Hippocampal formation (tissue), 2 donors: ENCODE measurements at places on chromosomes 3 and 15.

GRCh38 chr3:54424292-54424691 is 301.9 kb downstream of the CACNA2D3 start:
- no peak for DNase-seq

GRCh38 chr3:115399750-115400149 is 223.6 kb upstream of the GAP43 start:
- DNase-seq, result no peak

GRCh38 chr3:196868297-196868661 is 559 bp downstream of the SENP5 start:
- peak; percentile 8 for DNase-seq

- peak; percentile 61 for DNase-seq
Measured at GRCh38 chr15:45458746-45459403, 63.7 kb downstream of the SLC30A4 start.

GRCh38 chr3:65828706-65829105 is 210.0 kb downstream of the MAGI1 start:
- DNase-seq, result no peak

- no peak for DNase-seq
Measured at GRCh38 chr3:43071313-43071893, 34.5 kb downstream of the POMGNT2 start.

GRCh38 chr15:99052205-99052604 is 44.6 kb upstream of the PGPEP1L start:
- no peak for DNase-seq

GRCh38 chr15:42078903-42079302 is 15.5 kb downstream of the PLA2G4D start:
- DNase-seq, result no peak

- no peak for DNase-seq
Measured at GRCh38 chr15:36905908-36906307, 194.4 kb downstream of the MEIS2 start.

GRCh38 chr15:71807125-71807629 is 3.2 kb upstream of the NR2E3 start:
- no peak for DNase-seq

DNA sequence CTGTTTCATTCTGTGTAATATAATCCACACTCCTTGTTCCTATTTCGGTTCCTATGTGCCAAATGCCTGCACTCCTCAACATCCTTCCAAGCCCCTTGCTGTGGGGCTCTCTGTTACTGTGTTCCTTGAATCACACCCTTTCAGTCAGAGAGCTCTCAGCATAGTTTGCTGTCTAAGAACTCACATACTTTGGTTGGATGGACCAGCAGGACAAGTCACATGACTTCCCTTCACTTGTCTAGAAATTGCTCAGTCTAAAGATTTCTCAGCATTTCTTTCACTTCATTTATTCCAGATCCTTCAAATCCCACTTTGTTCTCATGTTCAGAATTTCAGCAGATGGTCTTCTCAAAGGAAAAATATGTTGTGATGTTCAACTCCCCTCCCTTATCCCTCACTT is 203.5 kb upstream of the PFN2 start:
- DNase-seq, result no peak

- no peak for DNase-seq
Measured at GRCh38 chr3:134018850-134019249, 10.9 kb downstream of the SLCO2A1 start.

GRCh38 chr3:24929521-24929920 is 434.9 kb upstream of the THRB start:
- no peak for DNase-seq

DNA sequence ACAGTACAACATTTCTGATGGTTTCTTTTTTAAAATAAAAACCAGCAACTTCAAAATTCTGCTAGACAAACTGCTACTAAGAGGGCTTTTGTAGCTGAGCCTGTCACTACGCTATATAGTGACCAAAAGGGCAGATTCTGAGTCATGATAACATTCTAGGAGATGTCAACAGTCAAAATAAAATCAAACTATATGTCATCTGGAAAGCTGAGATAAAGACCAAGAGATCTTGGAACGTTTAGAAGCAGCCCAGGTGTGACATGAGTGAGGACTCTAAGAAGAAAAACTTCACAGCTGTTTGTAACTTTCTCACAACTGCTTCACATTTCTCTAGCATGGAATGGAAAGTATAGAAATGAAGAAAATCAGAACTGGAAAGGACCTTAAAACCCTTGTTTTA is 84.6 kb downstream of the FILIP1L start:
- no peak for DNase-seq

GRCh38 chr3:71618538-71618937 is 35.0 kb upstream of the FOXP1 start:
- no peak for DNase-seq

- no peak for DNase-seq
Measured at GRCh38 chr3:40366203-40367162, 20.5 kb upstream of the ENTPD3 start.

GRCh38 chr3:9146367-9147071 is 102.9 kb downstream of the SRGAP3 start:
- no peak for DNase-seq

- no peak for DNase-seq
Measured at GRCh38 chr3:147514366-147515160, 105.4 kb downstream of the ZIC1 start.

GRCh38 chr15:76341366-76342057 is 4.9 kb downstream of the ISL2 start:
- no peak for DNase-seq

- no peak for DNase-seq
Measured at GRCh38 chr15:66633041-66633937, 67.5 kb upstream of the LCTL start.

DNA sequence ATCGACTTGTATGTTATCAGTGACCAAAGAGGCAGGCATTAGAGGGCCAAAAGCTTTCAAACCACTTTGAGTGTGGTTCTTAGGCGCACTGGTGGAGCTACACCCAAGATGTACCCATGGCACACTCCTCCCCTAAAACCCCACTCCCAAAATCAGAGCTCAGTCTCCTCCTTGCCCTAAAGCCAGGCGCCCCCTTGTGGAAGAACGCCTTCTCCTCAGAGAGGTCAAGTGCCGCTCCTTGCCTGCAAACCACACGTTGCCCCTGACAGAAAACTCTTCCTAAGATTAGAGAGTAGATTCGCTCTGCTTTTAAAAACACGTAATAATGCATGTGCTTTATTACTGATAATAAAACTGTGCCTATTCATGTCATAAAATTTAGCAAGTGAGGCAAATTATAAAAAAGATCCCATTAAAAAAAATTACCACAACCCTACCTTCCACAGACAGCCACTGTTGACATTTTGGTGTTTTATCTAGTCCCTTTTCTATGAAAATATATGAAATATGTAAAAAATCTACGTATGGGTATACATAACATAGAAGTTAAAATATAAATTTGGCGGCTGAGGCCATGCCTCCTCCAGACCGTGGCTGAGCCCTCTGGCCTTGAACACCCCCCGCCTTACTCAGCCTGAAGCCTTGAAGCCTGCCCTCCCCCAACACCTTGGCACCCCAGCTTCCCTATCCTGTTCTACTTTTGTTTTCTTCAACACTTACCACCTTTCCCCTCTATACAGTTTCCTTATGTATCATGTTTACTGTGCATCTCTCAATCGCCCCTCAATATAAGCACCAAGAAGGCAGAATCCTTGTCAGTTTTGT is 33.5 kb downstream of the BCL2L10 start:
- peak; percentile 17 for DNase-seq

- DNase-seq, result no peak
Measured at GRCh38 chr15:99719096-99719541, 14.1 kb downstream of the LYSMD4 start.

GRCh38 chr3:187740421-187741399 is 4.6 kb downstream of the BCL6 start:
- peak; percentile 59 for DNase-seq

DNA sequence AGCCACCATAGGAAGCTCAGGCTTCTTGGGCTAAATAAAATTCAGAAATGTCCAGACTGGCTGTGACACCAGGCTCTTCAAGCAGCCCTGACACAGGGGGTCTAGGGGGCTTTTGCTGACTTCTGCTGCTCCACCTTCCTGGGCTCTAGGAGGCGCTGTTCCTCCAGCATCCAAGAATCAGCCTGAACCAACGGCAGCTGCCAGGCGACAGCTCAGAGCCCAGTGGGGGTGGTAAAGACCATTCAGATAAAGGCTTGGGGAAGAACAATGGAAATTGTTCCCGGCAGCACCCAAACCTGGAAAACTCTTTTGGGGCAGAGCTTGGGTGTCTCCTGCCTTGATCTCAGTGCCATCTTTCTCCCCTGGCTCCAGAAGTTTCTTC is 21.6 kb upstream of the PSTPIP1 start:
- DNase-seq, result peak; percentile 71

DNA sequence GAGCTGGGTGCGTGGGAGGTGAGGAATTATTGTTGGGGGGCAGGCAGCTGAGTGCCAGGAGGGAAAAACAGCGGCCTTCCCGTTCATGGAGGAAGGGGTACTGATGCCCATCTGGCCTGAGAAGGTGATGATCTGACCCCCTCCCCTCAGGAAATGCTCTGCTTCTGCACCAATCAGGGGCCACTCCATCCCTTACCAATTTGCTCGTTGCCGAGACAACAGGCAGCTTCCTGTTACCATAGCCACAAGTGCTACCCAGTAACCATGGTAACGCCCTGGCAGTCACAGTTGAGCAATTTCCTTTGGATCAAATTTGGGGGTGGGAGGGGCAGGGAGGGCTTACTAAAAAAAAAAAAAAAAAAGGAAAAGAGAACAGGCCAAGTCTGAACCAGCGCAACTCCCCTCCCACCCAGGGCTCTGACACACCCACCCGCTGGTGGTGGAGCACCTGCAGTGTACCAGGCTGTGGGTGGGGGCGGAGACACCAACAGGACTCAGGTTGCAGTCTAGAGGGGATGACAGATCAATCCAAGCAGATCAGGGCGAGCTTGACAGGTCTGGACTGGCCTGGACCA is 13.7 kb downstream of the CELF6 start:
- peak; percentile 31 for DNase-seq

DNA sequence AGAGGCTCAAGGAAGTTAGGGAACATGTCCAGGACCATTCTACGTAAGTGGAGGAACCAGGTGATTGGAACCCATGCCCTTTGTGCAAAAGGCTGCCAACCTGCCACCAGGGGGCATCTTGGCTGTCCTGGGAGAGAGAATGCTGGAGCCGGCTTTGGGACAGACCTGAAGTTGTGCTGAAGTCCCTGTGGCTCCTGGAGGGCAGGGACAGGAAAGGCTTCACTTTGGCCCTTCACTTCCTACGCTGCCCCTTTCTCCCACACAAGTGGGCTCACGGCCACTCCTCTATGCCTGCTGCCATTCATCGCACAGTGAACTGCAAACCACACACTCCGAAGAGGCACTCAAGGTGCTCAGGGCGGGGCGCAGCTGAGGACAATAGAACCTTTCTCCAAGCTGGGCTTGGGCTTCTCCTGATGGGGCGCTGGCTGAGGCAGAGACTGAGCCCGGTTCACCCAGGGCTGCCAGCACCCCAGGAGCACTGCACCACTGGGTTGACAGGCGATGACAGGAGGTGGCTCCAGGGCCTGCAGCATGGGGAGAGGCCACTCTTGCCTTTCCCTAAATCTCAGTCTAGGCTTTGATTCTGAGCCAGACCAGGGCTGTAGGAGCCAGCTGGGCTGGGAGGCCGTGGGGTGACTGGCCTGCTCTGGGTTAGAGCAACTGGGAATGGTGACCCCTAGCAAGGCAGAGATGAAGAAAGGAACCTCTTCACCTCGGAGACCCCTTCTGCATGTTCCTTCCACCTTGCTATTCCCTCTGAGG is 8.4 kb downstream of the SHF start:
- no peak for DNase-seq

GRCh38 chr15:43376017-43376705 is 5.3 kb downstream of the TUBGCP4 start:
- DNase-seq, result no peak

DNA sequence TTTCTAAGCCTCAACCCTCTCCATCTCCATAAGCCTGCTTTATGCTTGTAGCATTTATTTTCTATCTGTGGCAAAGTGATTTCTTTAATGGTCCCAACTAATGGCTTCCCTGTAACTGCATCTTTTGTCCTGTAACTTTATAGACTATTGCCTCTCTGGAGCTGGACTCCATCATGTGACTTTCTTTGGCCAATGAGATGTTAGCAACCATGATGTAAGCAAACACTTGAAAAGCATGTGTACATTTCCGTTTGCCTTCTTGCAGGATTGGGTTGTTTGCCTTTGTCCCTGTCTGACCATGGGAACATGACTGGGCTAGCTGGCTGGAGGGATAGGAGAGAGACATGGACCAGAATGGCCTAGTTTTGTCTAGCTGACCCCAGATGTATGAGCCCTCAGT is 106.0 kb upstream of the LRIG1 start:
- DNase-seq, result no peak

- peak; percentile 42 for DNase-seq
Measured at GRCh38 chr3:52240059-52240885, 1.3 kb upstream of the TWF2 start.

GRCh38 chr15:64072812-64073211 is 20.8 kb downstream of the CIAO2A start:
- no peak for DNase-seq

- no peak for DNase-seq
Measured at GRCh38 chr3:22893101-22893500, 310.0 kb upstream of the UBE2E2 start.

GRCh38 chr3:66998904-66999235 is 763 bp downstream of the KBTBD8 start:
- no peak for DNase-seq

GRCh38 chr3:12187448-12188327 is 29.0 kb upstream of the TIMP4 start:
- peak; percentile 15 for DNase-seq

DNA sequence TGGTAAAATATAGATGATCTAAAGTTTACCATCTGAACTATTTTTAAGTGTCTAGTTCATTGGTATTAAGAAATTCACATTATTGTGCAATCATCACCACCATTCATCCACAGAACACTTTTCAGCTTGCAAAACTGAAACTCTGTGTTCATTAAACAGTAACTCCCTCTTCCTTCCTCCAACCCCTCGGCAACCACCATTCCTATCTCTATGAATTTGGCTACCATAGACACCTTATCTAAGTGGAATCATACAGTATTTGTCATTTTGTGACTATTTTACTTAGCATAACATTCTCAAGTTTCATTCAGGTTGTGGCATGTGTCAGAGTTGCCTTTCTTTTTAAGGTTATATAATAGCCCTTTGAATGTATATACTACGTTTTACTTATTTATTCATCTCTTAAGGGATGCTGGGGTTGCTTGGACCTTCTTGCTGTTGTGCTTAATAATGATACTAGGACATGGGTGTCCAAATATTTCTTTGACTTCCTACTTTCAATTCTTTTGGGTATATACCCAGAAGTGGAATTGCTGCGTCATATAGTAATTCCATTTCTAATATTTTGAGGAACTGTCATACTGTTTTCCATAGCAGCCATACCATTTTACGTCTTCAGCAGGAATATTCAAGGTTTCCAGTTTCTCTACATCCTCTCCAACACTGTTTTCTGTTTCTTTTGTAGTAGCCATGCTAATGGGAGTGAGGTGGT is 20.9 kb downstream of the KAT2B start:
- DNase-seq, result no peak

GRCh38 chr3:141485641-141486495 is 959 bp upstream of the RASA2 start:
- DNase-seq, result no peak

DNA sequence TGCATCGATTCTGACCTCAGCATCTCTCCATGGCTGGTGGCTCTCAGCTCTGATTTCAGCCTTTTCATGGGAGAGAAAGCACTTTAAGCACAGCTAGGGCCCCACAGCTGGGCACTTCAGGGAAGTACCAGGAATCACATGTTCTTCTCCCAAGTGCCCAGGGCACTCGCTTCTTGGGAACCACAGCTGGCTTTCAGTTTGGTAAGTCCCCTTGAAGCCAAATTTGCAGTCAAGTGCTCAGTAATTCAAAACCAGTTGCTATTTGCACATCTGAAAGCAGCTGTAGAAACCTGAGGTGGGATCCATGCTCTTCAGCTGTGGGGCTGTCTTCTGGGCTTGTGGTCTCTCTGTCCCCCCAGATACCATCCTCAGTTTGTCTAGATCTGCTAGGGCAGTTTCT is 12.8 kb downstream of the GABRA5 start:
- DNase-seq, result no peak
